ENCODE measurements at places on chromosomes 1 and 21.
A peak's percentile ranks its signal among the peaks of the same experiment; 100 is the strongest.

DNA sequence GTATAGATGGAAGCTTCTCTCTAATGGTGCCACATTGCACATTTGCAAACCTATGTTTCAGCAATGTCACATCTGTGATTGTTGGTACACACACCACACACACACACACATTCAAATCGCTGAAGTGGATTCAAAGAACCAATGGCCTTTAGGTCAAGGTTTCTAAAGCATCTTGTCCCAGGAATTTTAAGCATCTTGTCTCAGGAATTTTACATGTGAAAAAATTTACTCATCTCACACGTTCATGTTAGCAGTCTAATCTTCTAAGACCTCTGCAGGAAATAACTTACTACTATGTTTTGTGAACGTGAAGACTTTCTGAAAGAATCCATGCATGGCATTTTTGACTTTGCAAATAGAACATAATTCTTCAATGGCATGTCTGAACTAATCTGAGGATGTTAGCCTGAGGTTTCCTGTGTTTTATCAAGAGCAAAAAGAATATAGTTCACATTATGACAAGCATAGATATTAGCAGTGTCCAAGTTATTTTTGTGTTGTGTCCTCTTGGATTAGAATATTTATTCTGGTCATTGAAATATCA, 125.1 kb downstream of the CYYR1 start:
- no peak for DNase-seq

- DNase-seq = no peak
Measured at GRCh38 chr21:14270631-14271030, 54.7 kb downstream of the RBM11 start.

DNA sequence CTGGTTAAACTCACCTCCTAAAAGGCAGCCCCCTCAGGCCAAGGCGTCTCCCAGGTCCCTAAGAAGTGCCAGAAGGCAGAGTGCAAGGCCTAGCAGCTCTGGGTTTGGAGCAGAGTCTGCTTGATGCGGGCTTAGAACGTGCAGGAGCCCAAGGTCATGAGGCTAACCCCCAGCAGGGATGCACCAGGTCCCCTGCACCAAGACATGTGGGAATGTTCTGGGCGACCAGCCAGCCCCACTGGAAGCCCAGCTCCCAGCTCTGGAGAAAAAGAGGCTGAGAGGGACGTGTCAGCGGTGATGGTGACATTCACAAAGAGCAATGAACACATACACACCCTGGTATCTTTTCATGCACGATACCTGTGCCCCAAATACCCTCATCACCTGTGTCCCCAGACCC, 5.1 kb downstream of the LRRN2 start:
- DNase-seq = no peak

DNA sequence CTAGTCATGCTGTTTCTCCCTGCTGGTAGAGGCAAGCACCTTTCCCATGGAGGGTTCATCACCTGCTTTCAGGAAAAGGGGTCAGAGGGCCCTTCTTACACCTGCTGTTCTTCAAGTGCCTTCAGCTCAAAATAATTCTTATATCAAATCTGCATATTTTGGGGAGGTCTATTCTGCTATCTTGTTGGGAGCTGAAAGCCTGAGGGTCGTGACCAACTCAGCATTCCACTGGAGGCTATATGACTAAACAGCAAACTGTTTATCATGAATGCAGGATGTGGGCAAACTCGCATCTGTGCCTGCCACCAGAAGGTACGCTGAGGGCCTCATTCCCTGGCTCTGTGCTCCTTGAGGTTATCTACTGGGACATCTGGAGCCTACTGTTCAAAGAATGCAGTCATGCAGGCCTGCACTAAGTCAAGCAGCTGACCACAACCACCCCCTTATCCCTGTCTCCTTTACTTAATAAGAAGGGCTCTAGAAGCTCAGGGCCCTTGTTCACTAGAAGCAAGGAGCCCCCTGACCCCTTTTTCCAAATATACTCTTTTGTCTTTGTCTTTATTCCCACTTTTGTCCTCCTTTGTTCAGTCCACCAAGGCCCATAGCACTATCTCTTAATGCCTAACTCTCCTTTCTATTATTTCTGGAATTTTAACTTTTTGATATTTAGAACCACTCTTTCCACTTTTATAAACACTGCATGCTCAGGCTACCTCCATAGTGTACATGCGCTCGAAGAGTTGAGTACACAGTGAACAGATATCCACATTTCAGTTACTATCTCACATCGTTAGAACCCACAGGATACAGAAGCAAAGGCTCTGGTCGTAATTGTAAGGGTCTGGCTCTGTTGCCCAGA, 4.5 kb upstream of the TRIM17 start:
- no peak for DNase-seq

- DNase-seq = no peak
Measured at GRCh38 chr1:63888984-63889383, 115.2 kb downstream of the ROR1 start.

GRCh38 chr21:39715804-39716397, 29.1 kb upstream of the IGSF5 start:
- DNase-seq = no peak

DNA sequence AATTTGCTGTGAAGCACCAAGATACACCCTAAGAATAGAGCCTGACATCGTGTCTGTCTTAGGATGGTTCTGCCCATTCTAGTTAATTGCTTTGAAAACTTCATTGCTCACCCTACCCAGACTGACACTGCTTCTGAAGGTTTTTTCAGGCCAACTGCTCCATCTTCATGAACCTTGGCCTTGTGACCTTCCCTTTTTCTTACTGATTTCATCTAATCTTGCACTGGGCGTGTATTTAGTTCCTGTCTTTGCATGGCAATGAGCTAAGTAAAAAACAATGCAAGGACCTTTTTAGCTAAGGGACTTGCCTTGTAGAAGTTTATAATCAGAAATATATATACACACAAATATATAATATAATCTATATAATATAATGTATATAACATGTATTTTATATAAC, 108.0 kb downstream of the PBX1 start:
- no peak for DNase-seq

DNA sequence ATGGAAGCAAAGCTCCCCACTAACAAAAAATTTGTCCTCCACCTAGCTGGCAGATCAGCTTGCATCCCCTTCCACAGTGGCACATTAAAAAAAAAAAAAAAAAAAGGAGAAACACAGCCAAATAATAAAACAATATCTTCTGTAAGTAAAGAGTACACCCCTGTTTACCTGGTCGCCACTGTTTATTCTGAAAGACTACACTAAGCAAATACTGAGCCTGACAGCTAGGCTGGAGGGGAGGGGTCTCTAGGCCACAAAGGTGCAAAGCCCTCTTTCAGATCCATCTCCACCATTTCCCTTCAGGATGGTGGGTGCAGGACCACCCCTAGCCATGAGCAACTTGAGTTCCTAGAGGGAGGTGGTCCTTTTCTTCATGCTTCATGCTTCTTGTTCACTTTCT, 22.8 kb upstream of the SLC45A3 start:
- DNase-seq = no peak

DNA sequence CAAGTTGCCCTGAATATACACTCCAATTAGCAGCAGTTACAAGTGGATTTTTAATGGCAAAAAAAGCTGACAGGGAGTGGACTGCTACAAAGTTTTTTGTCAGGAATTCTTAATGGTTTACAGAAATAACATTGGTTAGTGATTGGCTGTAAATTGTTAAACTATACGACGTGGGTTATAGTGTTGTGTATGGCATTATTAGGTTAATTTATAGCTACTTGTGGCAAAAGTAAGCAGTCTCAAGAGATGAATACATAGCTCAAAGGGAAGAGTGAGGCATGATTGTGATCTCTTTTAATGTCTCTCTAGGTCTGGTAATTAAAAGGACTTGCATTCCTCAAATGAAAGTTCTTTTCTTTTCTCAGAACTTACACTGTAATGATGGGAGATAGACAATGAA, 75.8 kb upstream of the CD1D start:
- no peak for DNase-seq

DNA sequence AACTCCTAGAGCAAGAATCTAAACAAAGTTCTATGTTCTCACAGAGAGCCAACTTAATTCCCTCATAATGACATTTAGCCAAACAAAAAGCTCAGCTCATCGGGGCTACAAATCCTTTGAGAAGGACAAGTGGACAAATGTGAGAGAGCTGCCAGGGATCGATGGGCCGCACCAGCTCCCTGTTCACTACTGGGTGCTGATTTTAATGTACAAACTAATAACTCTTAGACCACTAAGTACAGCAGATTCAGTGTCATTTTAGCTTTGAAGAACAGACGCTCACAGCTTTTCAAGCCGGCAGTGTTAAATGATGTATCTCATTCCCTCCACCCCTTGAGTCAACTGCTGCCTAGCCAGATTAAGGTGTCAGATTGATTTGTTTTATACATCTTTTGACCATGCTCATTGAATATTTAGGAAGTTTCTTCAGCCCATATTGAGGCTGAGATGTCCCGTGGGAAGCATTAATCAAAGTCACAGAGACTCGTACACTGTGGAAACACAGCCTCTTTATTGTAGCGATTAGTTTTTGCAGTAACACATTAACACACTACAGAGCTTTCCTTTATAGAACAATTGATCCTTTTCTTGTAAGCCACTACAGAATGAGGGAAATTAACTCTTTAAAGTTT, 21.1 kb downstream of the PROX1 start:
- no peak for DNase-seq

GRCh38 chr1:75165264-75165663, 31.1 kb downstream of the LHX8 start:
- no peak for DNase-seq

DNA sequence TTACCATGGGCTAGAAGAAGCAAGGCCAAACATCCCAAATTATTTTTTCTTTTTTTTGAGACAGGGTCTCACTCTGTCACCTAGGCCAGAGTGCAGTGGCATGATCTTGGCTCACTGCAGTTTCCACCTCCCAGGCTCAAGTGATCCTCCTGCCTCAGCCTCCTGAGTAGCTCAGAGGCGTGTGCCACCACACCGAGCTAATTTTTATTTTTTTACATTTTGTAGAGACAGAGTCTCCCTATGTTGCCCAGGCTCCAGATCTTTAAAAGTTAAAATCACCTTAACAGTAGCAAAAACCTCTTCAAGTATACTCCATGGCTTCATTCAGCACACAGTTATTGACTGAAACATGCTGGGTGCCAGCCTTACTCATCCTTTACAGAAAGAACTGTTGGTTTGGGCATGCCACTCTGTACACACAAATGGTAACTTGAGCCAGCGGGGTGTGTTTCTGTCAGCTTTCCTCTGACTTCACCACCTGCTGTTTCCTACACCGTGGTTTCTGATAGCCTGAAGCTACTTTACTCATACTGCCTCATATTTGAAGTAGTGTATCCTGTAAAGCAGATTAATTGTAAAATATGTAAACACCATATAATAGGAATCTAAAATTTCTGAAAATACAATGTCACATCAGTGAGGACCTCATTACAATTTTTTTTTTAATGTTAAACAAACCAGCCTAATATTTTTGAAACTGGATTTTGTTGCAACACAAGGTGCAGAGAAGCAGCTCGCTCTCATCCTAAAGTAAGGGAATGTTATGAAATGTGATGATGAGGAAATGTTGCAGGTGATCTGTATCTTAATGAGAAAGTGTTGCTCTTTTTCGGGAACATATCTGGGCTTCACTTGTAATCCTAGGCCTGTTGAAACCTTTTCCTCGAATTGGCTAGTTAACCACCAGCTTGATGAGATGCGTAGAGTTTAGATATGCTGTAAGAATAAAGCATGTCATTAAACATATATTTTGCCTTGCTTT, 113.9 kb downstream of the ATP5PO start:
- peak; percentile 22 for DNase-seq

- no peak for DNase-seq
Measured at GRCh38 chr21:23949493-23949892, 1657.8 kb downstream of the MRPL39 start.

- no peak for DNase-seq
Measured at GRCh38 chr1:48222501-48223242, at the start of gene SLC5A9. TSS of gene SLC5A9 (plus strand) at chr1:48222716. CDS start at chr1:48222737, 21 bp downstream.

- no peak for DNase-seq
Measured at GRCh38 chr1:110242062-110242461, 31.9 kb downstream of the KCNC4 start.

GRCh38 chr1:71944006-71944405, 338.3 kb downstream of the NEGR1 start:
- no peak for DNase-seq

- DNase-seq = no peak
Measured at GRCh38 chr1:245155272-245156040, 671 bp downstream of the KIF26B start.

- no peak for DNase-seq
Measured at GRCh38 chr1:31872658-31873636, 57.1 kb upstream of the SPOCD1 start.

DNA sequence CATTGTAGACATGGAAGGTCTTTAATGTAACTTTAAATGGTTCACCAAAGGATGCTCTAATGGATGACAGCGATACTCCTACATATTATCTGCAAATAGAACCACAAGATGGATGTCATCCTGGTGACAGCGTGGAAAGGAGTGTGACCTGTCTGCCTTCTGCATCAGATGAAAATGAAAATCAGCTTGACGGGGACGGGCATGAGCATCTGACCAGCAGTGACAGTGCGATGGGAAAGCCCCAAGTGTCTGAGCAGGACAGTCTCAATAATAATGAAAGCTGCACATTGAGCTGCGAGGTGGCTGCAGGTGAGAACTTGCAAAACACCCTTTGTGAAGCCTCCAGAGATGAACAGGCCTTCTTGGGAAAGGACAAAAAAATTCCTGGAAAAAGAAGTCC, 25.2 kb downstream of the CNST start:
- DNase-seq = no peak

GRCh38 chr1:157110003-157110402, 10.4 kb upstream of the ETV3L start:
- DNase-seq = no peak

GRCh38 chr1:206513312-206514111, 6.2 kb downstream of the RASSF5 start:
- no peak for DNase-seq

- DNase-seq = peak; percentile 93
Measured at GRCh38 chr1:45583264-45583665, 576 bp upstream of the NASP start.

- no peak for DNase-seq
Measured at GRCh38 chr1:106678279-106679050, 378.0 kb upstream of the PRMT6 start.

- DNase-seq = no peak
Measured at GRCh38 chr1:68383092-68383491, 66.7 kb downstream of the RPE65 start.

- DNase-seq = no peak
Measured at GRCh38 chr1:91617285-91617765, 116.7 kb downstream of the CDC7 start.

GRCh38 chr1:41598325-41598724, 113.8 kb upstream of the EDN2 start:
- DNase-seq = no peak

- DNase-seq = peak; percentile 20
Measured at GRCh38 chr1:14970115-14970798, 183.3 kb upstream of the TMEM51 start.

GRCh38 chr1:62438163-62438562, 1.3 kb downstream of the USP1 start:
- no peak for DNase-seq

GRCh38 chr21:30190554-30190953, 23.9 kb upstream of the CLDN17 start:
- DNase-seq = no peak

- no peak for DNase-seq
Measured at GRCh38 chr1:159113596-159114433, 37.2 kb upstream of the AIM2 start.

- DNase-seq = no peak
Measured at GRCh38 chr1:204744107-204744779, 58.7 kb upstream of the LRRN2 start.
